ENCODE measurements at places on chromosomes 13 and 19.

DNA sequence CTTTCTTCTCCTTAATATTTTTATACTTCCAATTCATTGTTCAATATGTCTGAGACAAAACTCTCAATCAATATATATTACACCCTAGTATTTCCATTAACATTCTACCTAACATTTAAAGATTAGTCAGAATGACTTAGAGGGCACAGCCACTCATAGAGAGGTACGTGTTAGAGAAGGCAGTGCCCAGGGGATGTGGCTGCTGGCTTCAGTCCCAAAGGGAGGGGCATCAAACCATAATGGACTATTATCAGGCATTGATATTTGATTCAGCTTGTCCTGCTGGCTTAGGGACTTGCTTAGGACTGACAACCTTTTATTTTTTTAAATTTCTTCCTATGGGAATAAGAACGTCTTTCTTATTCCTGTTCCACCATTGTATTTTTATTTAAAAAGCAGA is 1392.0 kb upstream of the ATXN8OS start:
- DNase-seq: no peak

GRCh38 chr13:34862311-34862710 is 79.8 kb upstream of the NBEA start:
- DNase-seq: no peak

DNA sequence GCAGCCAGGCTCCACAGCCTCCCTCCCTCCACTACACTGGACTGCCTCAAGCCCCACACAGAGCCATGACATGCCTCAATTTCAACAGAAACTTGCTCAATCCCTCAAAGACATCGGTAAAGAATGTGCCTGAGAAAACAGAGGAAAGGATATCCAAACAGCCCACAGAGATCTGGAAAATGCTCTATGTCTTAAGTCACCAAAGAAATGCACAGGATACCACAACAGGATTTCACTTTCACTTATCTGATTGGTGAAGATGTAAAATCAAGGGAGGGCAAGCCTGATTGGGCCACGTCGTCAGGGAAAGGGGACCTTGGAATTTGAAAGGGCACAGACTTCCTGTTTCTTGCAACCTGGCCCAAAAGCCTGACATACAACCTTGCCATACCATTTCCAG is 14.2 kb downstream of the CACNA1A start:
- DNase-seq: peak; percentile 9

- DNase-seq: no peak
Observed at GRCh38 chr19:15432018-15432494, 13.3 kb upstream of the AKAP8L start.

- DNase-seq: no peak
Observed at GRCh38 chr13:112623051-112623711, 35.2 kb upstream of the TUBGCP3 start.

DNA sequence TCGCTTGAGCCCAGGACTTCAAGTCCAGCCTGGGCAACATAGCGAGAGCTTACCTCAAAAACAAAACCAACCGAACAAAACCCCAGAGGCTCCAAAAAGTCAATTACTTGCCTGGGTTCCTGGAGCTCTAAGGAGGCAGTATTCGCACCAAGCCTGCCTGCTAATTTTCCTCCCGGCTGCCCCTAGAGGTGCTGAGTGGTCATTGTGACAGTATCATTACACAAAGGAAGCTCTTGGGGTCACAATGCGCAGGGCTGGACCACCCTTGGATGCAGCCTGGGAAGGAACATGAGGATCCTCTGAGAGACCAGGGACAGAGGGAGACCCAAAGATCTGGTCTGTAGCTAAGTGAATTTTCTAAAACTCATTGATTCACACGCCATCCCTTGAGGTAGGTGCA is 8.5 kb upstream of the PEX11G start:
- DNase-seq: no peak

DNA sequence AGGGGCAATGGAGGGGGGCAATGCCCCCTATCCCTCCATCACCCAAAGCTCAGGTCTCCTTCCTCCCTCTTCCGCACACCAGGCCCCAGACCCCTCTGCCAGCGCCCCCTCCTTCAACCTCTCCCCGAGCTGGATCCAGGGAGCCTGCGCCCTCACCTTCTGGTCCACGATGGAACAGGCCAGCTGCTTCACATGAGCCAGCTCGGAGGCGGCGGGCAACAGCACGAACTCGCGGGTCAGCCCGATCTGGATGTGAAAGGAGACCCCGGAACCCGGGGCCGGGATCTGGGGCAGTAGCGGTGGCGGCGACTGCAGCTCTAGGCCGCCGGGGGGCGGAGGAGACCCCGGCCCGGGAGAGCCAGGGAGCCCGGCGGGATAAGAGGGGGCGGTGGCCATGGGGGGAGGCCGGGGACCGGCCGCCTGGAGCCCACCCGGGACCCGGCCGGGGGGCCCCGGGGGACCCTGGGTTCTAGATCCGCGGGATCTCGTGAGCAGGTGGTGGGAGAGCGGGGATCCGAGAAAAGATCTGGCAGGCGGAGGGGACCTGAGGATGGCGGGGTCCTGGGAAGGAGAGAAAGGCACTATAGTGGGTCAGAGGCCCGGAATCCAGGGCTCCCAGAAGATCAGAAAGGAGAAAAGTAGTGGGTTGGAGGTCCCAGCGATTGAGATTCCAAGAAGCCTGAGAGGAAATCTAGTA is 791 bp downstream of the PRKD2 start:
- DNase-seq: no peak

DNA sequence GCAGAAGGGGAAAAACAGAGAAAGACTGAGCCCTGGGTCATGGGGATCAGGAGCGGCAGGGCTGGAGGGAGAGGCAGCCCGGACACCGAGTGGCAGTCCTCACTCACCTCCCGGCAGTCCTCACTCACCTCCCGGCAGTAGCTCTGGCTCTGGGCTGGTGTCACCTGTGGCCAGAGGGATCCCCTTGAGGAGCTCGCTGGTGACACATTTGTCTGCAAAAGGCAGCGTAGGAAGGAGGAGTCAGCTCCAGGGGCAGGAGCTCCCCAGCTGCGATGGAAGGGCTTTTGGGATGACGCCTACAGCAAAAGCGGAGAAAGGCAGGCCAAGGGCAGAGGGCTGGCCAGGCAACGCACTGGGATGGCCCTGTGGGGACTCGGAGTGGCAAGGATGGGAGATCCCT is 739 bp downstream of the EIF3G start:
- DNase-seq: no peak

GRCh38 chr13:78602561-78603239 is 652 bp downstream of the POU4F1 start:
- DNase-seq: no peak

- no peak for DNase-seq
Observed at GRCh38 chr13:94318418-94318817, 161.1 kb downstream of the DCT start.

DNA sequence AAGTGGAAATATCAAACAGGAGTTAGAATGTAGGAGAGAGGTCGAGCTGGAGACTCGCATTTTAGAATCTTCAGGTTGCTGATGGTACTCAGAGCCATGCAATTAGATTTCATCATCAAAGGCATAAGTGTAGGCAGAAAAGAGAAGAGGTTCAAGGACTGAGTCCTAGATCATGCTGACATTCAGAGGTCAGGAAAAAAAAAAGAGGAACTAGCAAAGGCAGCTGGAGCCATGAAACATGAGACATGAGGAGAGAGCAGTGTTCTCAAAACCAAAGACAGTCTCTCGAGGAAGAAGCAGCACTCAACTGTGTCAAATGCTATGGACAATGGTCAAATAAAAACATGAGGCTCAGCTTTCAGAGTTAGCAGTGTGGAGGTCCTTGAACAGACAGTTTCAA is 12.4 kb upstream of the TPP2 start:
- no peak for DNase-seq

DNA sequence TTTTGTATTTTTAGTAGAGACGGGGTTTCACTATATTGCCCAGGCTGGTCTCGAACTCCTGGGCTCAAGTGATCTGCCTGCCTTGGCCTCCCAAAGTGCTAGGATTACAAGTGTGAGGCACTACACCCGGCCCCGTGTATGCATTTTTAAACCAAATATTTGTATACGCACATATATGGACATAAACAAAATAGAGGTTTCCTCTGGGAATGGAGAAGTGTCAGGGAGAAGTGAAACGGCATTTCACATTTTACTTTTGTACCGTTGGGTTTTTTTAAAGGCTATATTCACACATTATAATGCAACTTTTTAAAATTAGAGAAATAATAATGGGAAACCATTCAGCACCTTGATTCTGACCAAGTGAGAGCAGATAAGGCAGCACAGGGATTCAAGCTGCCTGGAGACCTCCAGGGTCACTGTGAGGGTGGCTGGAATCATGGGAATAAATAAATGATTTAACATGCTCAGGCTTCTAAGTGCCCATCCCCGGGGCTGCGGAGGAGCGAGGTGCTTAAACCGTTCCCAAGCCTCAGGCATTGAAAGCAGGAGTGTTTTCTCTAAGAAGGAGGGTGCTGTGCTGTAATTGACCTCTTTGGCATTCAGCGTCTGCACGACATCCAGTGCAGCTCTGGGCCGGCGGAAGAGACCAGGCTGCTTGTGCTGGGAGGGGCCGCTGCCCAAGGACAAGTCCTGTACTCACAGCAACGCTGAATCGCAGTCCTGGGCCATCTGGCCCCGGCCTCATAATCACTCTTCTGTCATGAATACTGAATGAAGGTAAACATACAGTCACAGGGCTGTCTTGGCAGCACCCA is 24.7 kb downstream of the GPR42 start:
- DNase-seq: no peak

GRCh38 chr13:77184455-77184854 is 142.4 kb downstream of the MYCBP2 start:
- no peak for DNase-seq

- DNase-seq: no peak
Observed at GRCh38 chr13:19089315-19089714, 92.3 kb downstream of the TUBA3C start.

GRCh38 chr19:29690842-29691241 is 24.2 kb downstream of the C19orf12 start:
- DNase-seq: no peak

GRCh38 chr13:99656844-99657381 is 155.6 kb downstream of the TM9SF2 start:
- peak; percentile 69 for DNase-seq

DNA sequence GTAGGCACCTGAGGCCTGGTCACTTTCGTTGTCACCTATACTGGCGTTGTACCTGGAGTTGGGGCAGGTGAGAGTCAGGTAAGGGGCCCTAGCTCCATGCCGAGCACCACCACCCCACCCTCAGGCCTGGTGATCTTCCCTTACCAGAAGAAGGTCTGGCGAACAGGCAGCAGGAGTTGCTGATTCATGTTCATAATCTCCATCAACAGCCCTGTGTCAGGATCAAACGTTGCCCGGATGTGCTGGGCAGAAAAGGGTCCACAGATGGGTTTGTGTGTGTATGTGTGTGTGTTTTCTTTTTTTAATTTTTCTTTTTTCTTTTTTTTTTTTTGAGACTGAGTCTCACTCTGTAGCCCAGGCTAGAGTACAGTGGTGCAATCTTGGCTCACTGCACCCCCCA is 14.3 kb downstream of the MAN2B1 start:
- DNase-seq: no peak

DNA sequence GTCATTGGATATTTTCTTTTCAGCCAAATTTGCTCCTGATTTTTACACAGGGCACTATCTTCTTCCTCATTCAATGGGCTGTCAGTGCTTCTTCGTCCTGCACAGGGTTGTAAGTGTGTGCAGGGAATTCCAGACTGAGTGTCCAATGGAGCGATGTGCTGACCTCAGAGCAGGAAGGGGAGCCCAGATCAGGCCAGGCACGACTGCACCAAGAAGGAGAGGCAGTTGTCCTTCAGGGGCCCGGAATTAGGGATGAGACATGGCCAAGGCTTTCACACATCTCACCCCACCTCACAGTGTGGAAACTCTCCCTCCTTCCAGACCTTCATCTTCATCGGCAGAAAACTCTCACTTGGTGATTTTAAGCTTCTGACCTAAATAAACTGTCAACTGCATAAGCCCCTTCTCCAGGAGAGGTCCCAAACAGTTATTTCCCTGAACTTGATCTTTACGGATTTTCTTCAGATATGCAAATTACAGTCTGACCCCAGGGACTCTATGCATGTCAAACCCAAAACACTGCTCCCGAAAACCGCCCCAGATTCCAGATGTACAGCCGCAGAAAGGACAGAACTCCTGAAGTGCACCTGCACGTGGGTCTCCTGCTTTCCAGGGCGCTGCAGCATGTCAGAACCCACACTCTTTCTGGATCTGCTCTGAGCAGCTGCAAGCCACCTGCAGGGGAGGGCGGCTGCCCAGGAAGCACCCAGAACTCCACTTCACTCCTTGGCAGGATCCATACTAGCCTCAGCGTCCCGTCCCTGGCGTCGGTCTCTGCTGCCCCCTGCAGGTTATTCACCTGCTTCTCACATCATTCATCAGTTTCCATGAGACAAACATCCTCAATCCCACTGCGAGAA is 625 bp upstream of the ZNF20 start:
- DNase-seq: no peak

DNA sequence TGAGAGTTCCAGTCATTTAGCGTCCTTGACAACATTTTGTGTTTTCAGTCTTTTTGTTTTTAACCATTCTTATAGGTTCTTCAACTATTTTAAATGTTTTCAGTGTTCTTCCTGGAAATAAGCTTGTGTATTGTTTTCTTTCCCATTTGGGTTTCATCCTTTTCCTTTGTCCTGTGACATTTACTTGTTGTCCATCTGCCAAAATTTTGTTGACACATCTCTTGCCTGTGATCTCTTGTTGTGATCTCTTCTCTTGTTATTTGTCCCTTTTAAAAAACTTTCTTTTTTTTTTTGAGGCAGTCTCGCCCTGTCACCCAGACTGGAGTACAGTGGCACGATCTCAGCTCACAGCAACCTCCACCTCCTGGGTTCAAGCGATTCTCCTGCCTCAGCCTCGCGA is 96.5 kb downstream of the PDS5B start:
- DNase-seq: no peak

DNA sequence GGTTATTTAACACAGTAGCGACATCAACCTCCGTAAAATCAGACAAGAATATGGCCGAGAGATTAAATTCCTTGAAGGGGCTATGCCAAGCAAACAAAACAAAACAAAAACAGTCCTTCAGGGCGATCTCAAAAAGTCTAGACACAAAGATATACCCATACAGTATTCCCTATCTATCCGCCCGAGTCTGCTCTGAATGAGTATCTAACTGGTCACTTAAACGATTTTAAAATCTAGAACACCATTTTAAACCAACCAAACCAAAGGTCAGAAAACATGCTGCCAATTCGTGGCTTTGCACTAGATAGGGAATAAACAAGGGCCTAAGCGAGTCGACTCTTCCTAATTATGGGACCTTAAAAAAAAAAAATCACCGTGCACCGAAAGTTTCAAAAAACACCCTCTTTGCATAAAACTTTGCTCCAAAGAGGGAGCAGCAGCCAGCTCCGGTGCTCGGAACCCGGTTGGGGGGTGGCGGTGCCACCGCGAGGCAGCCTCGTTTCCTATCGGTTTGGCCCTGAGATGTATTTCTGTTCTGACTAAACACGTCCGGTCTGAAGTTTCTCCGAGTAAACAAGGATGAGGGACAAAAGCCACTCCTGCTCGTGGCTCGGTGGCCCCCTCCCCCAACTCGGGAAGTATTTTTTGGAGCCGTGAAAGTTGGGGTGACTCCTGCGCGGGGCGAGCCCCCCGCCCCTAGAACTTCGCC is 1.8 kb downstream of the HMGB1 start:
- peak; percentile 24 for DNase-seq

DNA sequence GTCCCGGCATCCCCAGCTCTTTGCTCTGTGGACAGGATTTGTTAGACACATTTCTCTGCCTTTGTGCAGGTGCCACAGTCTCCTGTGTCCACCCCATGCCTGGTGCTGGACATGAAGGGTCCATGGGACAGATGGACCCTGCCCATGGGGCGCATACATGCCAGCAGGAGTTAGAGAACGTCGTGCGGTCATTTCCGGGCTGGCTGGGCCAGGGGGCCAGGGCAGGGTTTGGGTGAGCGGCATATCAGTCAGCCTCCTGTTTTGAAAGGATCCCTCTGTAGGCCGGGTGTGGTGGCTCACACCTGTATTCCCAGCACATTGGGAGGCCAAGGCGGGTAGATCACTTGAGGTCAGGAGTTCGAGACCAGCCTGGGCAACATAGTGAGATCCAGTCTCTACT is 11.0 kb downstream of the KLHL26 start:
- DNase-seq: no peak

Data from smooth muscle cell of the brain vasculature (primary cell).